ENCODE measurements at places on chromosomes 4 and X.

- DNase-seq = no peak
Measured at GRCh38 chrX:43718546-43718945, 62.4 kb downstream of the MAOA start.

DNA sequence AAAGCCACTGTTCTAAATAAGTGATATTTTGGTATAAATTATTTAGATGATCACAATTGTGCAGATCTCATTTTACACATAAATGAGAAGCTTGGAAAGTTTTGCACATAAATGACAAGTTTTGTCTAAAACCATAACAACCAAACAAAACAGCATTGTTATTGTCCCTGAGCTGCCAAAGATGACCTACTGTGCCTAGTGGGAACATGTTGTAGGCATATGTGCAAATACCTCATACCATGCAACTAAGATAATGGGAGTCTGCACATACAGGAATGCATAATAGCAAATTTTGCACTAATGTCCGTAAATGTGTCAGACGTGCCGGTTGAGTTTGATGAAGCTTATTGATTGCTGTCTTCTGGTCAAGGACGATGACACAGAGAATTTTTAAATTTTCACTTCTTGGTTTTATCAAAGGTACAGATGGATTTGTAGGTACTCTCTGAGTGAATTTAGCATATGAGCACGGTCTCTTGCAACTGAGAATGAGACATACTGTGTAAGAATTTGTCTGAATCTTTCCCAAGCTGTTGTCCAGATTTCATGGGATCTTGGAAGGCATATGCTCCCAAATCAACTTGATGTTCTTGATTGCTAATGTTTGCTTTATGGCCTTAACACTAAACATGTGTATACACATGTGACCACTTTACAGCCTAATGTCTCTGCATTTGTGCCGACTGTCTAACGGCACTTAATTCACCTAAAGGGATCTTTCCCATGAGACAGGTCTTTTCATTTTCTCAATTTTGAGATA, 1133.5 kb downstream of the FAT4 start:
- DNase-seq = no peak

- no peak for DNase-seq
Measured at GRCh38 chr4:188037003-188037713, 41.6 kb downstream of the ZFP42 start.

GRCh38 chr4:133668061-133668851, 519.2 kb downstream of the PCDH10 start:
- no peak for DNase-seq

DNA sequence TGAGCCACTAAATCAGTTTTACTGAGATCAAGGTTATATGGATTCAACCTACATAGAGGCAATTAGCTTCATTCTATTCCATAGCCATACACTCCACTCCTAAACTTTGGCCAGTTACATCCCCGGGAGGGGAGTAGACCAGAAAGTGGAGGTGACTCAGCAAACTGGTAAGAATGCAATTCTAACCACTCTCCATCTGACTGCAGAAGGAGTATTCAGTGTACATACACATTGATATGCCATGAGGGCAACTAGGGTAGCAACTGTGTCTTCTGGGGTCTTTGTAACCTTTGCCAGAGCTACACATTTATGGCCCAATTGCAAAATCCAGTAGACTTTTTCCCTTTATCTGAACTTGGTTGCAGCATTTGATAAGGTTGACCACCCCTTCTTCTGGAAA, 7.6 kb downstream of the SLC25A43 start:
- DNase-seq = no peak

DNA sequence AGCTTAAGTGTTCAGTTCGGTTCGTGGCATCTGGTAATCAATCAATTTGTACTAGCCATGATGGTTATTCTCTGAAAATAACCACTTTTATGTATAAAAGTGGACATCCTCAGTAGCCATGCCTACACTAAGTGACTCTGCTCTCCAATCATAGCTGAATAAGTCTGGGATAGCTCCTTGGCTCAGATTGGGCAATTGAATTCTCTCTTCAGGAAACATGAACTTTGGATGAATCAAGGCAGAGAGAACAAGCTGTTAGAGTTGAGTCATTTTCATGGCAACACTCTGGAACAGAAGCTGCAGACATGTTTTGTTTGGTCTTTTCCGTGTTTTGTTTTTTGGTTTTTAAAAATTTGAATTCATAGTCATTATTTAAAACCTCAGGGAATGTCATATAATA, 66.8 kb upstream of the TMEM164 start:
- no peak for DNase-seq

DNA sequence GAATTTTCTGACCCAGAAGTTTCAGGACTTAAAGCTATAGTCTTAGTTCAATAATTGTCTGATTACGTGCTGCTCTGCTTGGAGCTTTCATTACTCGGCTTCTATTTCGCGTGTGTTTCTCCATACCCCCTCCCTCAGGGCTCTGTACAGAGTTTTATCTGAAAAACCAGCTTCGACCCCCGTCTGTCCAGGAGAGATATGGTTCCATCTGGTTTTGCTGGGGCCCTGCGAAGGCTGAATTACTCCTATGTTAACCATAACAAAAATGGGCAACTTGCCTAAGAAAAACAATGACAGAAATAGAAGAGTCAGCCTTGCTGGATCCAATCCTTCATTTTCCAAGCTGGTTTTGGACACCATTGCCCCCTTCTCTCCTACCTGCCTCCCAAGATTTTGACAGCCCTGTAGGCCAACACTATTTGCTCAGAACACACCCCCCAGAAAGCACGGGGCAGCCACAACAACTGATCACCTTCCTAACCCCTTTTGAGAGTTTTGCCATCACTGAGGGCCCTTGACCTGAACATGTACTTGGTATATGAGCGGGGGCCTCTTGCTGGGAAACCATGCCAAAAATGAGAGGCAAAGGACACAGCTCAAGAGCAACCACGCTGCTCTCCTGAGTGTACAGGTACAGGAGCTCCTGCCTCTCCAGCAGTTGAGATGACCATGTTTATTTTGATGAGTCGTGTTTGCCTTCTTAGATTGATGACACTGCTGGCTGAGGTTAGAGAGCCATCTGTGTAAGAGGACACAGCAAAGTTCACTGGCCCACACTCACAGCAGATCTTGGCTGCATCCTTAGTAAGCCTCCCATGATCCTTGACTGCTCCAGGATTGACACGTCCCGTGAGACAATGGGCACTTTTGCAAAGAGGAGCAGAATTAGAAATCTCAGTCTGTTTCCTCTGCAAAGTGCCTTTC, 36.2 kb upstream of the ATP6AP2 start:
- no peak for DNase-seq

GRCh38 chr4:142081025-142081424, 444.6 kb downstream of the IL15 start:
- no peak for DNase-seq

DNA sequence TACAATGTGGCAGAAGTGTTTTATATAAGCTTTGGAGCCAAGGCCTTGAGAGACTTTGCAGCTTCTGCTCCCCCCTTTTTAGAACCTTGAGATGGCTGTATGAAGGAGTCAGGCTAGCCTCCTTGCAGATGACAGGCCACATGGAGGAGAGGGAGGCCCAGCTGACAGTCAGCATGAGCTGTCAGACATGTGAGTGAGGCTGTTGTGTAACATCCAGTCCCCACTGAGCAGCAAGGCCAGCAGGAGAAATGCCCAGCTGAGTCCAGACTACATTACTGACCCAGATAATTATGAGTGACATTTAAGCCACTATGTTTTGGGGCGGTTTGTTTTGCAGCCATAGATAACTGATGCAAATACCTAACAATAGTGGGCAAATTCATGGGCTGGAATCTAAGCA, 515.3 kb upstream of the ARX start:
- DNase-seq = no peak

- no peak for DNase-seq
Measured at GRCh38 chr4:177057186-177057585, 252.5 kb upstream of the NEIL3 start.

DNA sequence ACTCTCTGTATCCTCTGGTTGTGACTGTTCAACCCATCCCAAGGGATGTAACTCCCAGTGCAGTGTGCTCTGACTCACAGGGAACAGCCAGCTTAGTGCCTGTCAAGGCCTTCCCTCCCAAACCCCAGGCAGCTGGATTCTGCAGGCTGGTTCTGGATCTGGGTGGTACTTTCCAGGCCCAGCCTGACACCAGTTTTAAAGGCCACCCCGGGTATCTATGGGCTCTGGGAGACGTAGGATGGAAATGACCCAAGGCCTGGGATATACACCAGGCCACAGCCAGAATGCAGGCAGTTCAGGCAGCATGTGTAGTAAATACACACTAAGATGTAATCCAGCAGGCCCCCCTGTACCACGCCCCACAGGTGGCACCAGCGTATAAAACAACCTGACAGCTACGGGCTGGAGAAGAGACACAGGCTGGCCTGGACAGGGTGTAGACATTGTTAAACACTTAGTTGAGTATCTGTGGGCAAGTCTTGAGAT, 64.2 kb downstream of the SPINK2 start:
- no peak for DNase-seq

DNA sequence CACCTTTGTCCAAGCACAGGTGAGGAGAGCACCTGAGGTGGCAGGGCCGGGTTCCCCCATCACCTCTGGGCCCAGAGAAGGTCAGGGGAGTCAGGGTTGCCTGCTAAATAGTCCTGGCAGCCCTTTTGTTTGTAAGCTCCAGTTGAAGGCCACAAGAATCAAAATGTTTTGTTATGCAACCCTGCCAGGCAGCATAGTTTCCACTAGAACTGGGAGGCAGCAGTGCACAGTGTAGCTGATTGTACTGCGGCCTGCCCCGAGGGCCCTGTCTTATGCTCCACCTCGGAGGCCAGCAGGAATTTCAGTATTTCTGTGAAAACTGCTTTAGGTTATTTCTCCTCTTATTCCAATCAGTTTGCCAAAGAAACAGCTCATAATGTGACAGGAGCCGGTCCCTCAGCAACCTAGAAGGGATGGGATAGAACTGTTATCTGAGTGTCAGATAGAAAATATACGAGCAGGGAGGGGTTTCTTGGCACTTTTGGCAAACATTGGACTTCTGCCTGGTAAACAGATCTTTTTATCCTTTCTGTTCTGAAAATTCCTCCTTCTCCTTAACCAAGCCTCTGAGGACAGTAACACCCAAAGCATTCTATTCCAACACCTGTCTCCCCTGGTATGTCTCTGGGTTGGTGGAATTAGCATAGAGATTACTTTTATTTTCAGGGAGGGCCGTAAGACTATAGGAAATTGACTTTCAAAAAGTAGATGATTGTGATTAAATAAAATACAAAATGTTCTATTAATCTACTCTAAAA, 93.6 kb downstream of the LNX1 start:
- DNase-seq = no peak

DNA sequence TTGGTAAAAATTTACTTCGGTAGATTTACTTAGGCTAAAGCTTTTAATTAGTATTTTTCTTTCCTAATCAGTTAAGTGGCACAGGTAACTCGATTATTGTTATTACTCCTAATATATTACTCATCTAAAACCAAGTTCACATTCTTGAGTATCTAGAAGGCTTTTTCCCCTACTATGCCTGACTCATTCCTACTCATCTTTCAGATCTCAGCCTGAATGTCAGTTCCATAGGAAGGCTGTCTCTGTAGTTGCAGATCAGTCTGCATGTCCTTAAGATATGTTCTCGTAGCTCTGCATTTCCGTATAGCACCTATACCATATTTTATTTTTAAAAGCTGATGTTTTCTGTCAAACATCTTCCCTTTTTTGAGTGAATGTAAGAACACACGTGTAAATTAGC, 5.9 kb upstream of the FAM184B start:
- DNase-seq = no peak

GRCh38 chr4:131304686-131305085, 1844.4 kb upstream of the PCDH10 start:
- no peak for DNase-seq

GRCh38 chrX:136219893-136220292, 31.3 kb downstream of the MAP7D3 start:
- DNase-seq = no peak

- DNase-seq = no peak
Measured at GRCh38 chrX:150034788-150035187, 96.5 kb upstream of the EOLA2 start.

DNA sequence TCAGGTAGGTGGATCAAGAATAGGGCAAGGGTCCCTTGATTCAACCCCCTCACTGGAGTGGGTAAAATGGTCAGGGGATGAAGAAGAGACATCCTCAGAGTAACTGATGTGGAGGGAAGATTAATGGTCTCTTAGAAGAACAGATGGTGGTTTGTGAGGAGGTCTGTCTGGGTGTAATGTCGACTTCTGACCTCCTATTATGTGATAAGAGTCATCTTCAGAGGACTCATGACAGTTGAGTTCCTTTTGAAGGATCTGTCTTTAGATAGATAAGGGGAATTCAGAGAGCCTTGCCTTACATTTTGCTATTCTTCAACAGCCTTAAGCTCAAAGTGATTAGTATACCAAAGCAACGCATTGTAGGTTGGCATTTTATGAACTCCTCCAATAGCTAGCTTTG, 27.1 kb upstream of the MAGEA8 start:
- DNase-seq = no peak

GRCh38 chr4:88318751-88319350, 34.5 kb upstream of the PPM1K start:
- no peak for DNase-seq

DNA sequence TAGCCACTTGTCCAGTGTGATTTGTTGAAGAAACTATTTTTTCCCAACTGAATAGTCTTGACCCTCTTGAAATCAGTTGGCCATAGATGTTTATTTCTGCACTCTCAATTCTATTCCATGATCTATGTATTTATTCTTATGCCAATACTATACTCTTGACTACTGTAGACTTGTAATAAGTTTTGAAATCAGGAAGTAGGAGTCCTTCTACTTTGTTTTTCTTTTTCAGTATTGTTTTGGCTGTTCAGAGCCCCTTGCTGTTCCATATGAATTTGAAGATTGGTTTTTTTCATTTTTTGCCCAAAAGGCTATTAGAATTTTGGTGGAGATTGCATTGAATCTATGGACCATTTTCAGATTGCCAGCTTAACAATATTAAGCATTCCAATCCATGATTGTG, 10.2 kb downstream of the SAP30 start:
- no peak for DNase-seq

GRCh38 chr4:145625677-145626622, 6.8 kb downstream of the MMAA start:
- DNase-seq = no peak

GRCh38 chr4:154208424-154208823, 283.2 kb downstream of the DCHS2 start:
- no peak for DNase-seq

- peak; percentile 70 for DNase-seq
Measured at GRCh38 chrX:115940888-115941332, 229.6 kb upstream of the AGTR2 start.

GRCh38 chr4:48634688-48635308, 144.7 kb downstream of the ZAR1 start:
- no peak for DNase-seq

DNA sequence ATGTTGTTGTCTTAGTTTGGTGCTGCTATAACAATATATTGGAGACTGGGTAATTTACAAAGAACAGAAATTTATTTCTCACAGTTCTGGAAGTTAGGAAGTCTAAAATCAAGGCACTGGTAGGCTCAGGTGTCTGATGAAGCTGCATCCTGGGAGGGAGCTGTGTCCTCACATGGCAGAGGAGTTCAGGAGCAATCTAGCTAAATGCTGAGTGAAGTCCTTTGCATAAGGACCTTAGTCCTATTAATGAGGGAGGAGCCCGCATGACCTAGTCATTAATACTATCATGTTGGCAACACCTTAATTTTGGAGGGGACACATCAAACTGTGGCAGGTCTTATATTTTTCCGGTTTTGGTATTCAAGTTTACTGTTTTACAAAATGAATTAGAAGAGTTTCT, 36.0 kb upstream of the NSUN7 start:
- no peak for DNase-seq

- DNase-seq = no peak
Measured at GRCh38 chrX:133191739-133192039, 26.5 kb downstream of the TFDP3 start.
